ENCODE measurements at places on chromosomes 2 and 18.
A peak's percentile ranks its signal among the peaks of the same experiment; 100 is the strongest.

DNA sequence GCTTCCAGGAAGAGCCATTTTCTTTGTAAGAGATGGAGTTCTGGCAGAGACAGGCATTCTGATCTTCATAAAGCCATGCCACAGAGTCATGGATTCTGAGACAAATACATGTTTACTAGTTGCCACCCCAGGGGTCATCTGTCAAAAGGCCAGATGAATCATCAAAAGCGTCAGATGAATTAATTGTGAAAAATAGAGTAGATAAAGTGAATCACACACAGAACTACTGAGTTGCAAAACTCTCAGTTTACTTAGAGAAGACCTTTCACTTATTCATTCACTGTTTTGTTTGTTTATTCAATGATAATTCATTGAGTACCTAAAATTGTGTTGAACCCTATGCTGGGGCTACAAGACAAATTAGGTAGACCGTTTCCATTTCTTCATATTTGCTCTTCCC is 157.7 kb upstream of the SERPINE2 start:
- DNase-seq, result no peak

DNA sequence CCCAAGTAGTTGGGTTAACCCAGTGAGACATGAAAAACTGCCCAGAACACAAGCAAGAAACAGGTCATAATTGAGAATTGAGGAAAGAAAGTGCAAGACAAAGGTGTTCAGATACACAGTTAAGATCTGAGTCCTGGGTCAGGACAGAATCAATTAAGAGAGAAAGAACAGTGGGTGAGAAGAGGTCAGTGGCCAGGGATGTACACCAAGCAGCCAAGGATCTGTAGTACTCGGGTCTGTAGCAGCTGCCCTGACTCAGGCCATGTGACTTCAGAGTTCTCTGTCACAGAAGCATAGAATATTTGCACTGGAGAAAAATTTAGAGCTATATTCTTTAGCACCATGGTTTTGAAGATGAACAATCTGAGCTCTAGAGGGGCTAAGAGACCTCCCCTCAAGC is 141.6 kb downstream of the SLC8A1 start:
- no peak for DNase-seq

GRCh38 chr2:180003073-180003472 is 4.0 kb downstream of the CWC22 start:
- no peak for DNase-seq

DNA sequence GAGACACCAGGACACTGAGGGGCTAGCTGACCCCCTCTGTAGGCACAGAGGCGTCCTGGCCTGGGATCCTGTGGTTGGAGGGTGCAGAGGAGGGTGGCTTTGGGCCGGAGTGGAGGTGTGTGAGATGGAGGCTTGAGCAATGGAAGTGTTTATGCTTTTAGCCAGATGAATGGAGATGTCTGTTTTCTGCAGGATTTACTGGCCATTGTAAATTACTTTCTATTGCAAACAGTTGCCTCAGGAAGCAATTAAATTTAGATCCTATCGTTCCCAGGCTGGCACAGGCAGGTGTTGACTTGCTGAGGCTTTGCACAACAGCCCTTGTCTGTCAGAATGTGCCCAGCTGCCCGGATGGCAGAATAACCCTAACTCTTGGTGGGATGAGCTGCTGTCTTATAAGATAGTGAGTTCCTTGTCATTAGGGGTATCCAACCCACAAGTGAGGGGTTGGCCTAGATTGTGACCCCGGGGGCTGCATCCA is 1.8 kb upstream of the ARID5A start:
- DNase-seq, result no peak

GRCh38 chr2:30514134-30514847 is 67.2 kb downstream of the LCLAT1 start:
- DNase-seq, result peak; percentile 56

- DNase-seq, result no peak
Observed at GRCh38 chr2:85468096-85468703, 49.7 kb downstream of the SH2D6 start.

GRCh38 chr2:198096965-198097364 is 292.6 kb downstream of the PLCL1 start:
- no peak for DNase-seq

DNA sequence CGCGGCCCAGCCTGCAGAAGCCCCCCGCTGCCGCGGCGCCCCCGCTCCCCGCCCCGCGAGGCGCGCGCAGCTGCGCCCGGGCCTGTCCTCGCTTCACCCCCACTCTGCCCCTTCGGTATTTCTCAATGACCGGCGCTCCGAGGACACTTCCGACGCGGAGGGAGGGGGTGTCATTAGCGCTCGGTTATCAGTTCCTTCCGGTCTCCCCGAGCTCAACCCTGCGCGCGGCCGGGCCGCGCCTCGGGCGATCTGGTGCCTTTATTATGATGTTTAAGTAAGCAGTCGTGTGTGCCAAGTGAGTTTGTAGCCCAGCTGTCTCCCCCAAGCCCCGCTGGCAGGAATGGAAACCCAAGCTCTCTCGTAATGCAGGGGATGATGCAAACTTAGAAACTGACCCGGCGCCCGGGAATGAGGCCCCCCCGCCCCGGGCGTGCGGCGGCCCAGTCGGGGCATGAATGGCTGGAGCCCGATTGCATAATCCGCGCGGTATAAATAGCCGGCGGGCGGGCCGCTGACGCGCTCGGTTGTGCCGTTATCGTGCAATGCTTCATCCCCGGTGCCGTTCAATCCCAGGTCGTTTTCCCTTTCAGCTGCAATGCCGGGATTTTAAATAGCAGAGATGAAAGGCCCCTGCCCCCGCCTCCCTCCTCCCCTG is 3.9 kb upstream of the SPRED2 start:
- peak; percentile 90 for DNase-seq

- DNase-seq, result peak; percentile 63
Observed at GRCh38 chr2:133790711-133791110, 222.4 kb upstream of the NCKAP5 start.

- peak; percentile 62 for DNase-seq
Observed at GRCh38 chr2:9984217-9984739, 32.8 kb downstream of the GRHL1 start.

DNA sequence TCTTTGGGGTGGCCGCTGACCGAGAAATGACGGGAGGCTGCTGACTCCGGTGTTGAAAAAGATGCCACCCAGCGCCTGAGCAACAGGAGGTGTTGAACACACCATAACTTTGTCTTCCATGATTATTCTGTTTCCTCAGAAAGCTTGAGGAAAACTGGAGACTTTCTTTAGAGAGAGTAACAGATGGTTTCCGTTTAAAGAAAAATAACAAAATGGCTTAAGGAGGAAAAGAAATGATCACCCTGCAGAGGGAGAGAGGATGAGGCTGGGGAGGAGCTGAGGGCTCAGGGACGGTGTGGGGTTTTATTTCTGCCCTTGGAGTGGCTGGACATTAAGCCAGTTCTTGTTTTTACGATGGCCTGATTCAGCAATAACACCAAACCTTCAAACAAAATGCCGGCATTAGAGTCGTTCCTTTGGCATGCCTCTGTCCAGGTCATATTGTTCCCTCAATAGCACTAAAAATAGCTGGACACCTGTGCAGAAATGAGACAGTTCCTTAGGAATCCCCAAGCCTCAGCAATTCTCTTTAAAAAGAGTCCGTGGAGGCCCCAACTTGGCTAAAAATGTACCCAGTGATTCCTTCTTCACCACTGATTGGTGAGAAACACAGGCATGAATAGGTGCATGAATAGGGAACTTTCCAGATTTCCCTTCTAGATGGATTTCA is 182.4 kb downstream of the ALPK2 start:
- no peak for DNase-seq

DNA sequence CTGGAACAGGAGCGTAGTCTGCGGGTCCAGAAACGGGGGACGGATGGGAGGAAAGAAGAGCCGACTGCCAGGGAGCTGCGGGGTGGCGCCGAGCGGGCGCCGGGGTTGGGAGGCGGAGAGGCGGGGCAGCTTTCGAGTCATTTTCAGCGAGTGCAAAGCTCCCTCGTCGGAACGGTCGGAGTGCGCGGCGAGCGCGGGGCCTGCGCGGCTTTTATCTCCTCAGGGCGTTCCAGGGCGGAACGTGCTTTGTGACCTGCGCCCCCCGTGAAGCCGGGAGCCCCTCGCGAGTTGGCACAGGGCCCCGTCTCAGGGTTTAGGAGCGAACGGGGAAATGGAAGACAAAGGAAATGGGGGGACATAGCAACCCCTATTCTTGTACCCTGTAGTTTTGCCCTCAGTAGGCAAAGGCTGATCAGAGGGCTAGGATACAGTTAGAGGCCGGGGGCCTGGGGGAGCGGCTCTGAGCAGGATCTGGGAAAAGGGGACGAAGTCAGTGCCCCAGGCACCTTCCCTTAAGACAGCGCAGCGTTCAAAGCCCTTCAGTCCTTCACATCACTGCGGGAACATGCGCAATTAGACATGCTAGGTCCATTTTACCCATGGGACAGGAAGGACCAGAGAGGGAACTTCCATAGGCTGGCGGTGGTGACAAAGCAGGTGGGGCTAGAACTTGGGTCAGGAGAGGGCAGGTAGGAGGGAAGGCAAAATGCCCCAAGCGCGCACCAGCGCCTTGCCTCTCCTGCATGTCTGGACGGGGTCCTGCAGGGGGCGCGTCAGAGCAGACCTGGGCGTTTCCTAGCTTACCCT is 60.1 kb upstream of the IL1RL1 start:
- DNase-seq, result peak; percentile 43

DNA sequence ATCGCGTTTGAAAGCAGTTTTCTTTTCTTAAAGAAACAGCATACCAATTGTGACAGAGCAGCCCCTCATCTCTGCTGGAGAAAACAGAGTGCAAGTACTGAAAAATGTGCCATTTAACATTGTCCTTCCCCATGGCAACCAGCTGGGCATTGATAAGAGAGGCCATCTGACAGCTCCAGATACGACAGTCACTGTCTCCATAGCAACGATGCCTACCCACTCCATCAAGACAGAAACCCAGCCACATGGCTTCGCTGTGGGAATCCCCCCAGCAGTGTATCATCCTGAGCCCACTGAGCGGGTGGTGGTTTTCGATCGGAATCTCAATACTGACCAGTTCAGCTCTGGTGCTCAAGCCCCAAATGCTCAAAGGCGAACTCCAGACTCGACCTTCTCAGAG is 9.5 kb downstream of the GRHL1 start:
- DNase-seq, result no peak

- DNase-seq, result no peak
Observed at GRCh38 chr2:174868878-174869277, 104.6 kb upstream of the CHRNA1 start.

DNA sequence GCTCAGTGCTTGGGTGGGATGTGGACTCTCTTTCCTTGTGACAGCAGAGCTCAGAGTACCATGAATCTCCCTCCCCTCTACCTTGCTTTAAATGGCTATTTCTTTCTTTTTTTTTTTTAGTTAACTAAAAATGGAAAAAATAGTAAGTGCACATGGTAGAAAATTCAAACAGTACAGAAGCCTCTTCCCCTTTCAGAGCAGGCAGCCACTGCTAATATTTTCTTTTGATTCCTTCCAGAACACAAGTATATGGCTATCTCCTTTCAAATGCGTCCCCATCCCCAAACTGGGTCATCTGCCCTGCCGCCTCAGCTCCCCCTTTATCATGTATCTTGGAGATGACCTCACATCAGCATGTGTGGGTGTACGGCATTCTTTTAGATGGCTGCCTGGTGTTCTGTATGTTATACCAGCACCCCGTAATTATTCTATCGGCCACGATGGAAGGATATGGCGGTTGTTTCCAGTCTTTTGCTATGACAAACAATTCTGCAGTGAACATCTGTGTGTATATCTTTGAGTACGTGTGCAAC is 70.5 kb upstream of the DLX2 start:
- DNase-seq, result no peak

DNA sequence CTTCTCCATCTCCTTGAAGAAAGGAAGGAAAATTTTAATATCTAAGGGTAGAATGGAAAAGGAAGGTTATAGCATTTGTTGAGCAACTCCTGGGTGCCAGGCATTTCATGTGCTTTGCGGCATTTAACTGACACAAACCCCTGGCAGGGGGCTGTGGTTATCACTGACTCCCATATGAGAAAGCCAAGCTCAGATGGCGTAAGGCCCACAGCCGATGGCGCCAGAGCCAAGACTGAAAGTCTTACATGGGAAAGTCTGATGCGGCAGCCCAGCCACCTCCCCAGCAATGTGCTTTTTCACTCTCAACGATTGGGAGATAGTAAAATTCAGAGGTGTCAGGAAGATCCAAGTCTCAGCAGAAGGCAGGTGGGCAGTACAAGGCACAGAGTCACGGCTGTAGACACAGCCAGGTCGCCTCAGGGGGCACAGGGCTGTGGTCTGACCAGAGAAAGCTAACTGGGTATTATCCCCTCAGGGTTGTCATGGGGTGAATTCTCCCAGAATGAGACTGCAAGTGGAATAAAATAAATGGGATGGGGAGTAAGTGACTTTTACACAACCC is 324.2 kb upstream of the NCKAP5 start:
- DNase-seq, result no peak

DNA sequence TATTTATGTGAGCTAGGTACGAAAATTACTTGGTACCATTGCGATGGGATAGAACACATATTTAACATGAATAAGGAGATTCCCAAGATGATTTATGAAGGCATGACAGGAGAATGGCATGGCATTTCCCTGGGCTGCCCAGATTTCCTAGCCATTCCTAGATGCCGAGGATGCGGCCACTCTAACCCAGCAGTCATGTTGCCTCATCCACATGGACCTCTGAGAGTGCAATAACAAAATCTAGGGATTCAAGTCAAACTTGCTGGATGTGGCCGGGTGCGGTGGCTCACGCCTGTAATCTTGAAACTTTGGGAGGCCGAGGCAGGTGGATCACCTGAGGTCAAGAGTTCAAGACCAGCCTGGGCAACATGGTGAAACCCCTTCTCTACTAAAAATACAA is 110.8 kb upstream of the ARL4C start:
- DNase-seq, result no peak

GRCh38 chr2:14418115-14418514 is 214.4 kb upstream of the LRATD1 start:
- peak; percentile 34 for DNase-seq

- DNase-seq, result no peak
Observed at GRCh38 chr18:33062834-33063364, 290.1 kb upstream of the KLHL14 start.

DNA sequence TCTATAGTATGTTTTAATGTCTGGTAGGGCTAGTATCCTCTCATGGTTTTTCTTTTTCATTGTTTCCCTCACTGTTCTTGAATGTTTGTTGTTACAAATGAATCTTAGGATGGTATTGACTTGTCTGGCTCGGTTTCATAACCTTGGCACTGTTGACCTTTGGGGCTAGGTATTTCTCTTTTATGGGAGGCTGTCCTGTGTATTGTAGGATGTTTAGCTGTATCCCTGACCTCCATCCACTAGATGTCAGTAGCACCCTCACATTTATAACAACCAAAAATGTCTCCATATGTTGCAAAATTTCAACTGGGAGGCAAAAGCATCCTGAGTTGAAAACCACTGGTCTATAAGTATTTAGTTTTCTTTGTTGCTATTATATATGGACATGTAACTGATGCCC is 7.0 kb upstream of the AOX1 start:
- DNase-seq, result peak; percentile 44

DNA sequence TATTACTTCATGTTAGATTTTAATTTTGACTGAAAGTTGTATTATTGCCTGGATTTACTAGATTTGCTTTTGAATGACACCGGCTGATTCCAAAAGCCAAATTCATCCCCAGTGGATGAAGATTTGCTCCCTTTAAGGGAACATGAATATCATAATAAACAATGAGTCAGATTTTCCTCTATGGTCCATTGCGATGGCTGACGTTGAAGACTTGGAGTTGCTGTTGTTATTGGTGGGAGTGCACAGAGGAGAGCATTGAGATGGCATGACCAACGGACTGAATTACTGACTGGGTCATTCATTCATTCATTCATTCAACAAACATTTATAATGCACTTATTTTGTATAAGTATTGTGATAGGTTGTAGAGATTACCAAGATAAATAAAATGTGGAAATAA is 33.4 kb upstream of the LYPD1 start:
- peak; percentile 8 for DNase-seq

Data from EL (cell line).